ENCODE measurements at places on chromosomes 2 and 18.

GRCh38 chr2:28895189-28895893 is 874 bp downstream of the WDR43 start:
- no peak for DNase-seq

- no peak for DNase-seq
Observed at GRCh38 chr18:70985948-70986347, 697.1 kb downstream of the SOCS6 start.

- DNase-seq = peak; percentile 32
Observed at GRCh38 chr18:23992089-23992940, 22.2 kb upstream of the TTC39C start.

- no peak for DNase-seq
Observed at GRCh38 chr2:50614056-50614455, 417.9 kb downstream of the NRXN1 start.

GRCh38 chr18:25284861-25285550 is 67.0 kb downstream of the ZNF521 start:
- no peak for DNase-seq

DNA sequence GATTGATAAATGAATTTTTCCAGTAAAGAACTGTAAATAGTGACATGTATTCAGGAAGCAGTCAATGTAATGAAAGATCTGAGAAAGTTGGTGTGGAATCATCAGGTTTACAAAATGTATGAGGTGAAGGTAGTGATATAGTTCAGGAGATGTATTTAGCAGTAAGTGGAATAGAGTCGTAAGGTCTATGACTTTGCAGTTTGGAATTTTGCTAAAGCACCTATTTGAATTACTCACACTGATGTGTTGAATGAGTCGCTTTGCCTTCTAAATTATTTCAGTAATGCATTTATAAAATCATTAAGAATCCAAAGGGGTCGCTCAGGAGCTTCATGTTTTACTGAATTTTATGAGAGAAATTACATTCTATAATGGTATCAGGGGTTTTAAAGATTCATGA is 713.7 kb downstream of the DSC3 start:
- no peak for DNase-seq

- no peak for DNase-seq
Observed at GRCh38 chr18:3810296-3810695, 360.3 kb downstream of the TGIF1 start.

GRCh38 chr18:78511666-78512601 is 467.7 kb upstream of the SALL3 start:
- no peak for DNase-seq

DNA sequence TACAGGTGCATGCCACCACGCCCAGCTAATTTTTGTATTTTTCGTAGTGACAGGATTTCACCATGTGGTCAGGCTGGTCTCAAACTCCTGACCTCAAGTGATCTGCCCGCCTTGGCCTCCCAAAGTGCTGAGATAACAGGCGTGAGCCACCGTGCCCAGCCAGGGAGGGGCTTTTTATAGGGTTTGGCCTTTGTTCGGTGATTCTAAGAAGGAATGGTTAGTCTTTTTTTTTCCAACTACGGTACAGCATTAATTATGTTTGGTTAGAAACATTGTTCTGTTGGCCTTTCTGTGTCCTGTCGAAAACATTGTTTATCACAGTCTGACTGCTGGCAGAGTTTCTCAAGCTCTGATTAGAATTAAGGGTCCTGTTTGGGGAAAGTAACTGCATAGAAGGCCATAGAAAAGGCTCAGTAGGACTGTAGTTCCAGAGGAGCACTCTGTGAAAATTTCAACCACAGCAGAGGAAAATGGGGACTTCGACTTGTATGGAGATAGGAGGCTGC is 19.3 kb upstream of the SMCHD1 start:
- DNase-seq = no peak

DNA sequence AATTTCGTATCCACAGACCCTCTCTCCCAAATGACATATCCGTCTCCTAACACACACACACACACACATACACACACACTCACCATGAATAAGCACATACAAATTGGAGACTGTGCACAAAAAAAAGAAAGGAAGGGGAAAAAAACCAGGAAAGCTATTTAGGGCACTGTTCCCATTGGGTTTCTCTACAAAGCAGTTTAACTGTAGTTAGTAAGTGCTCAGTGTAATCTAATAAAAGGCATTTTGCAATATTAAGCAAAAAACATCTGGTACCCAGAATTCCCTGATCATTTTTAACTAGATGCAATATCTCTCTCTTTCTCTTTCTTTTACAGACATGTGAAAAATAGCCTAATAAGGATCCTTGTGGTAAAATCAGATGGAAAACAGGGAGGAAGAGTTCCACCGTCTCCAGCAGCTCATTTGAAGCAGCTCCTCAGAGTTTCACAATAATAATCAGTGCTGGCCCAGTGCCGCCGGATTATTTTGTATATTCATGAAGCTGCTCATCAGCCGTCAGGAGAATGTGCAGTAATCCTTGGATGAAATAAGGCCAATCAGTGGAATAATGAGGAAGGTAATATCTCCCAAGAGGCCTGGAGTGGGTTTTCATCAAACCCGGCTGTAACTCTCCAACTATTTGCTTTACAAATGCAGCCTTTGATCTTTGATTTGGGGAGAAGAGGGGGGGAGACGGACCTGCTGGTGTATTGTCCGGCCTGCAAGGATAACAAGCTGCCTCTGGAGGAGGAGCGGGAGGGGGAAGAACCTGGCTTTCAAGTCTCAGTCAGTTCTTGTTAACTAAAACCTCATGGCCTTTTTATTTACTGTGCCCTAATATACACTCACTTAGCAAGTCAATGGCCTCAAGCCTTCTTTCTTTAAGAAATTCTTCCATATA is 227.6 kb upstream of the SMIM21 start:
- no peak for DNase-seq

- DNase-seq = no peak
Observed at GRCh38 chr2:86372133-86372532, 34.7 kb upstream of the REEP1 start.

- DNase-seq = peak; percentile 67
Observed at GRCh38 chr2:38187541-38188011, 111.6 kb upstream of the CYP1B1 start.

DNA sequence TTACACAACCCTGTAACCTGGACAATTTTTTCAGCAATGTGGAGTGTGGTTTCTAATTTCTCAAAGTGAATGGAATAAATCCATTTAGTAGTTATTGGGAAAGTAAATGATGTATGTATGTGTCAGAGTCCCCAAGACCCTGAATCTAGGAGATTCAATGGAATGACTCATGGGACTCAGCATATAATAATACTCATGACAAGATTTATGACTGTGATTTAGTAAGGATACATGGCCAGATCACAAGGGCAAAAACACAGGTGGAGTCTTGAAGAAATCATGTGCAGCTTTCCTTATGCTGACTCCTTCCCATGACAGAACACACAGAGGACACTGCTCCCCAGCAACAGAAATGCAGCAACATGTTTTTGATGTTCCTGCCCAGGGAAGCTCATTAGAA is 1877.7 kb upstream of the LRRTM1 start:
- no peak for DNase-seq

GRCh38 chr2:240195316-240195861 is 54.9 kb upstream of the OTOS start:
- DNase-seq = no peak

DNA sequence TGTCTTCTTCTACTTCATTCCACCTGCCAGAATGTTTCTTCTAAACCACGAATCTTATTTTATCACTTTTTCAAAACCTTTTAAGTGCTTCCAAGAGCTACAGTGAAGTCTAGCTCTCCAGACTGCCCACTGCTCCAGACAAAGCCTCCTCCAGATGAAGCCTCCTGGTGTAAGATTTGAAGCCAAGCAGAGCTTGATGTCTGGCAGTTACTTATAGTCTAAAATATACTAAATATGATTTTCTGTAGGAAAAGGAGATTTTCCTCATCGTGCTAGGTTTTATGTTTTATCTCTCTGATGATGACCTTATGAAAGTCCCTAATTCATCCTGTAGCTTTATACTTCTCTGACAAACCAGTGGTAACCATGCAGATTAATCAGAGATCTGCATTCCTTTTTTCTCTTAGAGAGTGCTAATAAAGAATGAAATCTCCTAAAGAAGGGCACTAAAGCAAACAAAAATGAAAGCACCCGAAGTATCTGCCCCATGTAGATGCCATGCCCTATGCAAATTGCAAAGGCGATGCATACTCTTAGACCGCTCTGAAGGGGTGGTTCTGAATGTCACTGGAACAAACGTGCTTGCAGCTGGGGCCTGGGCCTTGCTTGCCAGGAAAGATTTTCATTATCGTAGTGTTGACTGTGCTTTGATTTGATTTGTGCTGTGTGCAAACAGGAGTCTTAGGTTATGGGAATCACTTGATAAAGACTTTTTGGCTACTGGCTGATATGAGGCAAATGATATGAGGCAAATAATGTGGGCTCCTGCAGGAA is 314.2 kb downstream of the PID1 start:
- DNase-seq = no peak

DNA sequence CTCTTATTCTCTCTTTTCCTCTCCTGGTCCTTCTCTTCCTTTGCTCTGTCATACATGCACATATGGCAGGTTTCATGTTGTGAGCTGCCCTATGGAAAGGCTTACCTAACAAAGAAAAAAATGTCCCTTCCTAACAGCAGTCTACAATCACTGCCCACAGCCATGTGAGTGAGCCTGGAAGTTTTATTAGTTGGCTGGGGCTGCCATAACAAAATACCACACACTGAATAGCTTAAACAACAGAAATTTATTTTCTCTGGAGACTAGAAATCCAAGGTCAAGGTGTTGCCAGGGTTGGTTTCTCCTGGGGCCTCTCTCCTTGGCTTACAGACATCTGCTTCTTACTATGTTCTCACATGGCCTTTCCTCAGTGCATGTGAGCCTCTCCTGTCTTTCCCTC is 142.1 kb downstream of the TRIB2 start:
- no peak for DNase-seq

DNA sequence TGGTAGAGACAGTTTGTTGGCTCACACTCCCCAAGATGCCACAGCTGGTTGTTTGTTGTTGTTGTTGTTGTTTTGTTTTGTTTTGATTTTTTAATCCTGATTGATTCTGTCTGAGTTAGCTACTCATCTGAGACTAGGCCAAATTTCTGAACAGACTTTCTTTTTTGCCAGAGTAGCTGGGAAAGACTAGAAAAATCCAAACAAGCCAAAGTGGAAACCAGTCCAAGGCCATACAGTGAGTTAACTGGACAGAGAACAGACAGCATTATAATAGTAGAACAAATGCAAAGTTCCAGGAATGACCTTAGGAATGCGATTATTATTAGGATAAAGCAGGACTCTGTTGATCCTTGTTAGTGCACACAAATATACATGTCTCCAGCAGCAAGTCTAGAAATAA is 43.8 kb upstream of the CYP26B1 start:
- DNase-seq = no peak

- DNase-seq = no peak
Observed at GRCh38 chr2:41736105-41736567, 311.7 kb upstream of the PKDCC start.

GRCh38 chr2:40279001-40279400 is 172.9 kb downstream of the SLC8A1 start:
- no peak for DNase-seq

DNA sequence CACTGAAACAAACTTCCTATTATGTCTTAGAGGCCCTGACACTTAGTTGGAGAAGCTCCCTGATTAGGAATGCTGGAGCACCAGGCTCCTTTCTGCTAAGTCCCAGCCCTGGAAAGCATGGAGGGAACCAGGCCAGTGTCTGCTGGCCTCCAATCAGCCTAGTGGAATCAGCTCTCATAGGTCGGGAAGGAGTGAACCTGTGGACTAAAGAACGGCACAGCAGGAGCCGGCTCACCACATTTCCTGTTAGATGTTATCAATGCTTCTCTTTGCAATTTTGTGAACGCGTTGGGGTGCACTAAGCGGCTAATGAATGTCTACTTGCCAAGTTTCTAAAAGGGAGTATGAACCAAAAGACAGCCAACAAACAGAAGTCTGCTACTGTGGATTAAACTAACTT is 296.6 kb downstream of the NAPG start:
- no peak for DNase-seq

GRCh38 chr2:241987726-241988125 is 118.2 kb downstream of the RTP5 start:
- DNase-seq = no peak

DNA sequence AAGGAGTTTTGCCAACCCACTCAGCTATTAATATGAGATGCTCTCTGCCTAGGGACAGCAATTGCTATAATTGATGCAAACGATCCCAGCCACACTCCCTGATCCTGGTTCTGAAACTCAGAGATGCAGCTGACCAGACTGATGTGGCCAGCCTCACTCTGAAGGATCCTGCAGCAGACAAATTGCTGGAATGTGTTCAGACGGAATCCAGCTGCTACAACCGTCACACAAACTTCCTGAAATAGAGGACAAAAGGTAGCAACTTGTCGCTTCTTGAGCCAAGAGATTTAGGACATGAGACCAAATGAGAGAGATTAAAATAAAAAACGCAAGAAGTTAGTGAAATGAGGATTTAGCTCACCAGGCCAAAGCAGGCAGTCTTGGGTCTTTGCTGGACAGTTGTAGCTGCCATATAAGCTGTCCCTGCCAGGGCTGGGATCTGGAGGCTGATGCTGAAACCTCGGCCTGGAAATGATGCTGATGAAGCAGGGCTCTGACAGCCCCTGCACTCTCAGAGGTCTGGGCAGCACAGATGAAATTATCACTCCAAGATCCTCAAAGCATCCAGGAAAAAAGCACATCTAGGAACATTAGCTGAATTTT is 8.3 kb upstream of the YWHAQ start:
- DNase-seq = no peak

GRCh38 chr2:231326404-231326803 is 69.1 kb upstream of the B3GNT7 start:
- no peak for DNase-seq

GRCh38 chr2:60413069-60413813 is 140.2 kb downstream of the BCL11A start:
- no peak for DNase-seq

DNA sequence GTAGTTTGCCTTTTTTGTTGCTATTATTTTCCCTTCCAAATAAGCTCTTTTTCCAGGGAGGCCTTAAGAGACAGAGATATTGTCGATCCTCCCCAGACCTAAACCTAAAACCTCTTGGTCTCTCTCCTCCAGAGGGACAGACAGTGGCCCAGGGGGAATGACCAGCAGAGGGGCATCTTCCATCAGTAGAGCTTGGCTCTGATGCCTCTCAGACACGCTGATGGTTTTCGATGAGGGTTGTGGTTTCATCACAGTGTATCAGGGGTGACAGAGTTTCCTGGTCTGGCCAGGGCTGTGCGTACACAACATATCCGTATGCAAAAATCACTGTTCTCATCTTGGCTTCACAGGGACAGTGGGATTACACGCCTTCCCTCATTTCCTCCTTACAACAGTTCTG is 68.6 kb downstream of the GATA6 start:
- no peak for DNase-seq

DNA sequence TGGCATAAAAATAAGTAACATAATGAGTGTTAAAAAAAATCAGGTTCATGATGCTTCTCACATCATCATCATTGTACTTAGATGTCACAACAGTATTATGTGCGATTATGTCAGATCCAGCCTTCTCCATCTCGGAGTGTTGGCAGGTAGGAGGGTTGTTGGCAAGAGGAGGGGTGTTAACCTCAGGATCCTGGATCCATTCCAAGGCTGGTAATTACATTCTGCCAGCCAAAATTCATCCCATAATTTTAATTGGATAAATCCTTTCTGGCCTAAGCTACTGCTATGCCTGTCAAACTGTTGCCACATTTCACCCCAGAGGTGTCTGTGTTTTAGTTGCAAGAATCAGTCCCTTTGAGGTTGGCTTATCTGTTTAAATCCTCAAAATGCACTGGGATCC is 891 bp upstream of the FTCDNL1 start:
- no peak for DNase-seq

- no peak for DNase-seq
Observed at GRCh38 chr18:50992351-50992762, 24.5 kb downstream of the ELAC1 start.

- no peak for DNase-seq
Observed at GRCh38 chr2:144382849-144383248, 137.1 kb downstream of the ZEB2 start.

All from NCI-H774 (cell line).